ENCODE measurements at places on chromosomes 7 and 10. TPM values are rescaled to one million over a fixed set of nuclear protein-coding genes. Genes with fewer than 3 reads are reported as not detected.
A peak's percentile ranks its signal among the peaks of the same experiment; 100 is the strongest.

DNA sequence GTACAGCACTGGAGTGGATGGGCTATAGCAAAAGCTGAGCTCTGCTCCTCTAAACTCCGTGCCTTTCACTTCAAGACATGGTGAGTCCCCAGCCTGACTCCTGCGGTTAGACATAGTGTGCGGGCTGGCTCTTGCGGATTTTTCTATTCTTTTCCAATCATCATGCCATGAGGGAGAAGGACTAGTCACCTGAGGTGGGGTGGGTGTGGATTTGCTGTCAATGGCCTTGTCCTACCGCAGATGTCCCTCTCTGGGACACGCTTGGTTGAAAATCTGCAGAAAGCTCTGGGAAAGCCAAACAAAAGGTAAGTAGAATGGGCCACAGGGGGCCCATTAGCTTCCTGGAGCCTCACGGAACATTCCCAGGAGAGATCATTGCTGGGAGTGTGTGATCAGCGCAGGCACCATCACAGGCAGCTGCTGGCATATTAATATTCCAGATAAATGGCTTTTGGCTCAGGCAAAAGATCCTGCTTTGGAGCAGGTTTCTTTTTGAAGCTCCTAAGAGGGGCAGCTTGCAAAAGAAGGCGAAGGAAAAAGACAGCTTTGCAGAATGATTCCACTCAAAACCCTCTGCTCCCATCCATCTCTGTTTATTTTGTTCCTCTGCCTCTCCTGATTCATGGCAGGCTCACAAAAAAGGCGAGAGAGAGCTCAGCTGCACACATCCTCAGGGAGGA, 509.0 kb upstream of the ZMIZ1 start:
- DNase-seq = peak; percentile 5

Gene STEAP1
- total RNA-seq = 188 TPM

Gene KRIT1
- total RNA-seq = 45.7 TPM

Gene TNS3
- 0.04 TPM for total RNA-seq

Gene TFR2
- total RNA-seq = 1.4 TPM

- DNase-seq = no peak
Observed at GRCh38 chr7:111014079-111014478, 76.8 kb upstream of the LRRN3 start.

Gene TMEM184A
- total RNA-seq = not detected

GRCh38 chr10:132971448-132972148, 29.2 kb upstream of the CFAP46 start:
- no peak for DNase-seq

DNA sequence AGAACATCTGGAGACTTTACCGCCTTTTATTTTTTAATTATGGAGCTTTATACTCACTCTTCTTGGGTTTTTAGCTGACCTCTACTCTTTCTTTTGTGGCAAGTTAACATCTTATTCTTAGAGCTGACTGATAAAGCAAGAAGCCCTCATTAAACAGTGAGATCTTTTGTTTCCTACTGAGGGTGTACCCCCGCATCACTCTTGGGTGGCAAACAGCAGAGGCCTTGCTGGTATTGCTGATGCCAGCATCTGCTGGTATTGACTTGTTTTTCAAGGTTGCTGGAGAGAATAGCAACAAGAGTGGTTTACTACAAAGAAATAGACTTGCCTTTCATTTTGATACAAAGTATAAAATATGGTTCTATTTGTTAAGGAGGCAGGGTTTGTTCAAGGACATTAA, 154.7 kb downstream of the ARID5B start:
- no peak for DNase-seq

GRCh38 chr10:78919181-78919966, 149.4 kb upstream of the ZMIZ1 start:
- no peak for DNase-seq

Gene DLX6
- 19.3 TPM for total RNA-seq

DNA sequence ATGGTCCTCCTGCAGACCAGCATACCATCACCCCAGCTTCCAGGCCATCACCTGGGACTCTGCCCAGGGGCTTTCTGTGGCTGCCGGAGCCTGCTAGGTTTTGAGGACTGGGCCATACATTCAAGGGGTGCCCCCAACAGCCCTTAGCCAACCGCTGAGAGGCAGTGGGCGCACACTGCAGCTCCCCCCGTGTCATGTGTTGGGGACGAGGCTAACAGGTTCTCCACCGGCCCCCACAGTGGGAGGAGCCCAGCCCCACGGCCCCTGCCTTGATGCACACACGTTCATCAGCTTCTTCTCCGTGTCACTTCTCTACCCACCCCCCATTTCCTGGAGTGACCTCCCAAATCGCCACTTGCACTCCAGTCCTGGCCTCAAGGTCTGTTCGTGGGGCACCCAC, 543.2 kb upstream of the FOXK1 start:
- DNase-seq = no peak

DNA sequence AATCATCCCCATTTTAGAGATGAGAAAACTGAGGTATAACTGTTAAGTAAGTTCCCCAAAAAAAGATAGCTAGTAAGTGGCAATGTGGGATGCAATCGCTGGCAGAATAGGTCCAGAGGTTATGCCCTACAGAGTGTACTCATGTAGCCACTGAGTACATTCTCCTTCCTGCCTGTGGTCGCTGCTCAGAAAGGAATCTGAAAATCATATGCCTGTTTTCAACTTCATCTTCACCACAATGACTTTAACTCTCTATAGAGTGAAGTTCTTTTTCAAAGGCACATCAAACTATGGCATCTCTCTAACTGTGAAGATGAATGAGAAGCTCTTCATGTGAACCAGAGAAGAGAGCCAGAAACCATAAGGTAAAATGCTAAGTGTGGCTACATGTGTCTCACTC, 162.2 kb upstream of the SLC25A13 start:
- DNase-seq = no peak

DNA sequence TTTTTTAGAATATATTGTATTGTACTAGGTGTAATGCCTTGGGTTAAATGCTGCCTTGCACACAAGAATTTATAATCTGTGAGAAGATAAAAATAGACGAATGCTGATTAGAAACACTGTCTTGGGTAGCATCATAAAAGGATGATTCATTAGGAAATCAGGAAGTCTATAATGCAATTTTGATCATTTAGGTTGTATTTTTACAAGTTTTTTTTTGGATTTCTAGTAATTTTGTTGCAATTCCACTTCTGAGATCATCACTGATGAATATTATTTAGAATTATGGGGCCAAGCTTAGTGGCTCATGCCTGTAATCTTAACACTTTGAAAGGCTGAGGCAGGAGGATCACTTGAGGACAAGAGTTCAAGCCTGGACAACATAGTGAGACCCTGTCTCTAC, 29.6 kb downstream of the WBP1L start:
- DNase-seq = no peak

Gene SPAG6
- 0.74 TPM for total RNA-seq

GRCh38 chr10:21099291-21100062, 202.4 kb upstream of the NEBL start:
- DNase-seq = no peak

GRCh38 chr10:116465546-116465945, 37.9 kb downstream of the PNLIPRP3 start:
- DNase-seq = peak; percentile 12

Gene CYP2C19
- not detected for total RNA-seq

GRCh38 chr10:114273910-114274309, 34.9 kb downstream of the VWA2 start:
- no peak for DNase-seq

Gene CPN1
- not detected for total RNA-seq

DNA sequence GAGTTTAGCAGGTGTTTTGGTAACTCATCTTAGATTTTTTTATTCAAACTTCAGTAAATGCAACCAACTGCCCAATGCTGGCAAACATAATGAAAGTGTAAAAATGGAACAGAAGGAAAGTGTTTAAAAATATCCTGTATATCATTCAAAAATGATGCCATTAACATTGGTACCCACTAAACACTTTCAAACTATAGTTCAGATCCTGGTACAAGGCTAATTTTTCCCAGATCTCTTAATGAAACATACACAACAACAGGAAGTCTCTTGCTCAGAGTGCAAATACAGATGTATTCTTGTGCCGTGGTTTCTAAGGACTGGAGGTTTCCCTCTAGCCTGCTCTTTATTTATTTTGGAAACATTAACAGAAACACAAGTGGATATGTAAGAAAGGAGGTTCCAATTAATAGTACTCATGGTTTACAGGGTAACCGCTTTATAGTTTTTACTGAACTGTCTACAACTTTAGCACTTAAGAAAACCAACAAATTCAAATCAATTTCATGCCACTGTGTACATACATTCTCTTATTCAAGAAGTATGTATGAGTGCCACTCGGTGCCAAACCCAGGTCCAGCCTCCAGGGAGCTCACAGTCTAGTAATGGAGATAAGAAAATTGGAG, 176.0 kb upstream of the AKR1E2 start:
- no peak for DNase-seq

DNA sequence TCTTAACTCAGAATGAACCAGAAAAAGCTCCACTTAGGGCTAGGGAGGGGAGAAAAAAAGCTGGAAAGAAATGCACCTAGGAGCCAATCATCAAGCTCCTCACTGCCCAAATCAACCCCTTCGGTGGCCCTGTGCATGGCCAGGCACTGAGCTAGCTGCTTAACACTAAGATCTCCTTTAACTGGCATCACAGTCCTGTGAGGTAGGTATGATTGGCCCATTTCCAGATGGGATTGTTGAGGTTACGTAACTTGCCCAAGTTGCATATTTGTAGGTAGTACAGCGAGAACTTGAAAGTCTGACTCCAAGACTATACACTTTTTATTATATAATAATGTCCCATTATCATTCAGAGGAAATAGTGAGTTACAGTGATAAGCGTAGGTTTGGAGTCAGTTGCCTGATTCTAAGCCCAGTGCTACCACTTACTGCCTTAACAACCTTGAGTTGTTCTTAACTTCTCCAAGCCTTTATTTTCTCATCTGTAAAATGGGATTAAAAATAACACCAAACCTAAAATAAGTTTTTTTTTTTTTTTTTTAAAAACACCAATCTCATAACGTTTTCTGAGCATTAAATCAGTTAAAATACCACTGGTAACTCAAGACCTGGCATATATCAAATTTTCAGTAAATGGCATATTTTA, 37.2 kb upstream of the ACSL5 start:
- no peak for DNase-seq

- DNase-seq = peak; percentile 38
Observed at GRCh38 chr7:135320268-135320667, 86.6 kb downstream of the STRA8 start.

Measured in A673 (cell line).